ENCODE measurements at places on chromosomes 7 and 10.
A peak's percentile ranks its signal among the peaks of the same experiment; 100 is the strongest.

DNA sequence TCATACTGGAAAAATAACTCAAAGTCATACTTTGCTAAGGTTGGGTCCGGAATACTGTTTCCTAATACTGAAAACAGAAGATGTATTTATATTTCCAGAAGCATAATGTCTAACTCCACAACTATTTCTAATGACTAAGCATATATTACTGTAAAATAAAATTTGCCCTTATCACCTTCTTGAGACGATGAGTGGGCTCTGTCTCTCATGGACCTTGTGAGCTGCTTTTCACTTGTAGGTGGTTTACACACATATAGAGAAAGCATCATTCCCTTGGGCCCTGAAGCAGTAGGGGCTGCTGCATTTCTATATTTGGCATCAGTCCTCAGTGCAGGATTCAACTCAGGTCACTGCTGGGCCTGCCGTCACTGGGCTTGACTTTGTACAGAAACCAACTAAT is 10.7 kb upstream of the FAM13C start:
- DNase-seq: no peak

DNA sequence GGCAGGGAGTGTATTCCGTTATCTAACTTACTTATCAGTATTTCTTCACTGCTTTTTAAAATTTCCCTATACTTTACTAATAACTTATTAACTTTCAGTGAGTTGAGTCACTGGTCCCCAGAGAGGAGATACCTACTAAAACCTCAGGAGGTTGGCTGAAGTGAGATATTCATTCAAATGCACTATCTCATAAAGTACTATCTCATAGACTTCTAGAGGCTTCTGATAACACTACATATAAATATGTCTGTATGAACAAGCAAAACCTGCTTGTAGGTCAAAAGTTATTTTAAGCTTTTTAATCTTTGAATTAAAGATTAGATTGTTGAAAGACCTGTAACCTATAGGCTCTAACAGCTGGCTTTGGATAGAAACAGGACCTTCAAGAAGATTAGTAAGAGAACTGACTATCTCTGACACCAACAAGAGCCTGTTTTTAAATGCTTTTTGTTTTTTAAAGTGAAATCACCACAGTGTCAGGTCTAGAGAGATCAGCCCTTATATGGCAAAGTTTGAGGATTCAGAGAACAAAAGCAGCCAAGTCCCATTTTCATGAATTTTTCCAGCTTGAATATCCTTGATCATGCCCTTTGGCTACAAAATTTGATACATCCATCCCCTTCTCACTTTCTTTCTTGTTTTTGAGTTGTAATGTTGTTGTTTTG is 242.2 kb downstream of the ARL4A start:
- no peak for DNase-seq

DNA sequence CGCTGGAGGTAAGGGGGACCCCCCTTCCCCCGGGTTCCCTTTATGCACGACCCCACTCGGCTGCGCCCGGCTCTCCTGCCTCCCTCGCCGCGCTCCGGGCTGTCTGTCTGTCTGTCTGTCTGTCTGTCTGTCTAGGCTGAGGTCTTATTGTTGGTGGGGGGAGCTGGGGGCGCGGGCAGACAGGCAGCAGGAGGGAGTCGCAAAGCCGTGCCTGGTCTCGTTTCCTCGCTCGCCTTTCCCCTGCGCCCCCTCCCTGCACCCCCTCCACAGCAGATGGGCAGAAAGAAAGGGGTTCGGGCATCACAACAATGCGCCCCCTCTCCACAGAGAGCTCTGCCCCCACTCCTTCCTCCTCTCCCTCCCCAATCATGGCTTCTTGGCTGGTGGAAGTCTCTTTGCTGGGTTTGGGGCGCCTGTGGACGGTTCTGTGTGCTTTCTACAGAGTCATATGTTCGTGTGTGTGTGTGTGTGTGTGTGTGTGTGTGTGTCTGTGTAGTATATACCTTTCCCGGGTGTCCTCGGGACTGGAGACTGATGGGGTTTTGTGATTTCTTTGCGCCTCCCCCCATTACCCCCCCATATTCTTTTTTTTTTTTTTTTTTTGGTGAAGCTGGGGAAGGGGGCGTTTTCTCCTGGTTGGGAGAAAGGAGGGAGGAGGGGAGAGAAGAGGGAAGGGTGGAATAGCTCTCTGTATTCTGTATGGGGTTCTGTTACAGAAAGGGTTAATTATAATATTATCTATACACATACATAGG is 1.9 kb downstream of the AUTS2 start:
- DNase-seq: no peak

GRCh38 chr10:16583382-16583781 is 61.7 kb upstream of the C1QL3 start:
- no peak for DNase-seq

GRCh38 chr7:25124465-25125136 is 459 bp downstream of the CYCS start:
- no peak for DNase-seq

- peak; percentile 15 for DNase-seq
These were observed 30.0 kb downstream of the PAX2 start for GRCh38 chr10:100775386-100775785.

- no peak for DNase-seq
These were observed 48.2 kb downstream of the COL26A1 start for GRCh38 chr7:101410743-101411507.

- DNase-seq: peak; percentile 63
These were observed 2.2 kb upstream of the GRIFIN start for GRCh38 chr7:2478399-2478785.

GRCh38 chr10:59138052-59138451 is 38.4 kb upstream of the PHYHIPL start:
- DNase-seq: no peak

DNA sequence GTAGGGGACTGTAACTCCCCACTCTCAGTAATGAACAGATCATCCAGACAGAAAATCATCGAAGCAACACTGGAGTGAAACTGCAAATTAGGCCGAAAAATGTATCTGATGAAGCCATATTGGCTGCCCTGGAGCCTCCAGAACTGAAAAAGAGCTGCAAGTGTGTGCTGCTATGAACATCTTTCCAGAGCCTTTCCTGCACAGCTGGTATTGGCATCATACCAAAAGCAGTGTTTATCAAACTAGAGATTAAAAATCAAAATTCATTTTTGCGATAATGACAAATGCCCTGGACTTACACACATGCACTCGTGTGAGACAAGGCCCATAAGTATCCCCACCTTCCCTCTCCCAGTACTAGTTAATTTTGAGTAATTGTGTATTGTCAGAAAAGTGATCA is 6.8 kb upstream of the CLDN12 start:
- DNase-seq: no peak

DNA sequence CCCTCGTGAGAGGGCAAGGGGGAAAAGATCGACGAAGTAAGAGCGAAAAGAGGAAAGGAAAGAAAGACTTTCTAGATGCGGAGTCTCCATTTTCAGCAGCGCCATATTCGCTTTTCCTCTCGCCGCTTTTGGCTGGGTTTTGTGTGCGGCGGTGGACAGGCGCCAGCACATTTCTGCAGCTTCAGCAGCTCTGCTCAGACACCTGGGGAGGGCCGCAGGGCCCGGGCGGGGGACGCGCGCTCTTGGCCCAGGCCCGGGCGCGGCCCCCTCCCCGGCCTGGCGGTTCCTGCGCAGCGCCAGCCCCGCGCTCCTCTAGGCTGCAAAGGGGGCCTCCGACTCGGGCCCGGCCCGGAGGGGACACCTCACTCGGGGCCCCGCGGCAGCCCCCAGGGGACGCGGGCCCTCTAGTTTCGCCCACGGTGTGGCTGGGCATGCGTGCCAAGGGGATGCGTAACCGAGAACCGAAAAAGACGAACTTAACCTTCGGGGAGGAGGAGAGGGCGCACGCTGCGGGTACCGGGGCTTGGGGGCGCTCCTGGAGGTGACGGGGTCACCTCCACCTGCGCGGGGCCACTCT is 34.5 kb upstream of the EBLN1 start:
- DNase-seq: no peak

DNA sequence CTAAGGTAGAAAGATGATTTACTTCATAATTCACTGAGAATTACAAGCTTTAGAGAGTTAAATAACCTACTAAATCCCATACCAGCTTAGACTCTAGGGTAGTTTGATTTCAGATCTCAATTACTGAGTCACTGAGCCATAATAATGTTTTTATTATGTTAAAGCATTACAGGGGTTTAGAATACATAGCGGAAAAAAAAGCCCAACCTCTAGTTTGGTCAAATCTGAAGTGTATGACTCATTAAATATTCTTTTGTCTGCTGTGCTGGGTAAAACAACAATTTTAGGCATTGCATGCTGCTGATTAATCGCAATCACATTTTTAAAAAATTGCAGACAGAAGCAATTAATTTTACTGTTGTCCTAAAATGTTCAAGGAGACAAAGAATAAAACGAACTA is 48.5 kb downstream of the MALRD1 start:
- DNase-seq: no peak

DNA sequence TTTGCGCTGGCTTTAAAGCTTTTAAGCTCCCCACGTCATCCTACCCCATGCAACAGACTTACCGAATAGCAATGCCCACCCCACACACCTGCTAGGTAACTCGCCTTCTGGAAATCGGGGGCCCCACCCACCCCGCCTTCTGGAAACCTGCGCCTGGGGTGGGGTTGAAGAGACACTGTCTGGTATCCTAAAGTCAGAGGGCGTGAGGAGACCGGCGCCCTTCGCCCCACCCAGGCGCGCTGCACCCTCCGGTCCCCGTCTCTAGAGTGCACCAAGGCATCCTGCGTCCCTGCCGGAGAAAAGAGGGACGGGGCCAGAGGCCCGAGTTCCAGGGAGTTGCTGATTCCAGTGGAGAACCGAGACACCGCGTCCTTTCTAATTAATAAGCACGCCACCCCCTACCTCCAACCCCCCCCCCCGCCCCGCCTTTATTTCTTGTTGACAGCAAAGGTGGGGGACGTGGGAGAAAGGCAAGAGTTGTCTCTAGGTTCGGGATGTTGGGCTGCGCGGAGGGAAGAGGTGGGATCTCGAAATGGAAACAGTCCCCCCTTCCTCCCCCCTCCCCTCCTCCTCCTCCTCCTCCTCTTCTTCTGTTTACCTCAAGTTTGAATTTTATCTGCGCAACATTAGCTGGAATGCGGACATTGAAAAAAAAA is 220.9 kb upstream of the MKLN1 start:
- no peak for DNase-seq

DNA sequence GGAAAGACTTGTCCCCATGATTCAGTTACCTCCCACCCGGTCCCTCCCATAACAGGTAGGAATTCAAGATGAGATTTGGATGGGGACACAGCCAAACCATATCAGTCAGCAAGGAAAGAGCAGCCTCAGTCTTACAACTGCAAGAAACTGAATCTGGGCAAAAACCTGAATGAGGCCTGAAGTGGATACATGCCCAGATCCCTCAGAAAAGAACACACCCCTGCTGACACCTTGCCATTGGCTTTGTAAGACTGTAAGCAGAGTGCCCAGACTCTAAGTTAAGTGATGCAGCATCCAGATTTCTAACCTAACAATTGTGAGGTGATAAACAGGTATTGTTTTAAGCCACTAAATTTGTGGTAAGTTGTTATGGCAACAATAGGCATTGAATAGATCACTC is 670.8 kb downstream of the SORCS1 start:
- no peak for DNase-seq

- DNase-seq: no peak
These were observed 61.5 kb upstream of the PRR15 start for GRCh38 chr7:29502133-29502532.

DNA sequence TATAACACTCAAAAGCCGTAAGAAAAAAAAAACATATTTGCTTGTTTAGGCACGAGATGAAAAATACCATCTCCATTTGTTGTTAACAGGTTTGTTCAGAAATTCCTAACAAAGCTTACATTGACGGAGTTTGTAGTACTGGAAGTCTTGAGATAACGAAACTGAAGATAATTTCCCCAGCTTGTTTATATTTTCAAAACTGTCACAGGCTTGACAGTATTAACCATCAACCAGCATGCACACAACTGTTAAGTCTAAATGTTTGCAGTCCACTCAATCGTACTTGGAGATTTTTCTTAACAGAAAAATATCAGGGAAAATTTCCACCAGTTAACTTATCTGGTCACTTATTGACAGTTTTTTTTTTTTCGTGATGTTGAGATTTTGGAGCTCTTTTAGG is 68.5 kb downstream of the ITGA8 start:
- DNase-seq: no peak

Data from stromal cell of bone marrow (primary cell).